Fibroblast of the conjunctiva (primary cell): ENCODE measurements at places on chromosomes 3 and 15.

- no peak for DNase-seq
Observed at GRCh38 chr15:77112838-77113504, 42.1 kb upstream of the TSPAN3 start.

DNA sequence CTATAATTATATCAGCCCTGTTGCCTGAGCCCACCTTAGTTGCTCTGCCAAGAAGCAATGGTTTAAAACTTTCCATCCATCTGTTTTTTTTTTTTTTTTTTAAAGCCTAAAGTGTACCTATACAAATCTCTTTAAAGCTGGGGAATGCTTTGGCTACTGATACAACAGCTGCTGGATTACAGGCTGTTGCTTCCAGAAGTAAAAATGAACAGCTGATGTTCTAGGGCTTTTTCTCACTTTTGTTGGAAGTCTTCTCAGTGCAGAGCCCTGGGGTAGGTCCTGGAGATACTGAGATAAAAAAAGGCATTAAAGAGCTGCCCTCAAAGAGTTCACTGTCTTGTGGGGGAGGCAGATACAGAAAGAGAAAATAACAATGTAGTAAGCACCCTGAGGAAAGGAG is 218.1 kb downstream of the NLGN1 start:
- no peak for DNase-seq

DNA sequence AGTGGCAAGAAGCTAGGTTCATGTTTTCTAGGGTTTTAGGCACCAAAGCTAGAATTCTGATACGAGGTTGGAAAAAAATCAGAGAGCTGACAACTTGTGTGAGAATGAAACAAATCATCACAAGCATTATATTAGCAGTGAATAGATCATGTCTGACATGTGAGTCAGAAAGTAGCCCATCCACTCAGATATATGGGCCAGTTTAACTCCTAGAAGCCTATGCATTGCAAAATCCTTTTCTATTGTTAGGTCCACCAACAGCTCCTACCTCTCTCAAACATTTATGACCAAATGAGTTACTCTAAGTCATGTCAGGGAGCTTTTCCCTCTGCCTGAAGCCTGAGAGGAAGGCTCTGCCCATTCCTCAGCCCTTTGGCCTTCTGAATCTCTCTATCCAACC is 44.0 kb downstream of the KBTBD12 start:
- no peak for DNase-seq

DNA sequence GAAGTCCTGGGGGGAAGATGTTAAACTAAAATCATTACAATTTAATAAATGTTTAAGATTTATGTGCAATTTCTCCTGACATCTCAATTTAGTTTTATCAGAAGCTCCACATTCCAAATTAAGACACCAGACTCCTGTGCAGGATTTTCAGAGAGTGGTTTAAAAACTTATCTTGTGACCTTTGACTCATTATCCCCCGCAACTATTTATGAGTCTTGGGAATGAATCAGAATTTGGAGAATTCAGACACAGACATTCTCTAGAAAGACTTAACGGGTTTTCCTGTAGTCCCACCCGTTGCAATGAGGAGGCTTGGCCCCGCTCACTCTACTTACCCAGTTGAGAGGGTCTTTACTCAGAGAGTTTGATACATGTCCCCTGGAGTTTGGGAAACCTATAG is 7.1 kb downstream of the OR5K2 start:
- no peak for DNase-seq

DNA sequence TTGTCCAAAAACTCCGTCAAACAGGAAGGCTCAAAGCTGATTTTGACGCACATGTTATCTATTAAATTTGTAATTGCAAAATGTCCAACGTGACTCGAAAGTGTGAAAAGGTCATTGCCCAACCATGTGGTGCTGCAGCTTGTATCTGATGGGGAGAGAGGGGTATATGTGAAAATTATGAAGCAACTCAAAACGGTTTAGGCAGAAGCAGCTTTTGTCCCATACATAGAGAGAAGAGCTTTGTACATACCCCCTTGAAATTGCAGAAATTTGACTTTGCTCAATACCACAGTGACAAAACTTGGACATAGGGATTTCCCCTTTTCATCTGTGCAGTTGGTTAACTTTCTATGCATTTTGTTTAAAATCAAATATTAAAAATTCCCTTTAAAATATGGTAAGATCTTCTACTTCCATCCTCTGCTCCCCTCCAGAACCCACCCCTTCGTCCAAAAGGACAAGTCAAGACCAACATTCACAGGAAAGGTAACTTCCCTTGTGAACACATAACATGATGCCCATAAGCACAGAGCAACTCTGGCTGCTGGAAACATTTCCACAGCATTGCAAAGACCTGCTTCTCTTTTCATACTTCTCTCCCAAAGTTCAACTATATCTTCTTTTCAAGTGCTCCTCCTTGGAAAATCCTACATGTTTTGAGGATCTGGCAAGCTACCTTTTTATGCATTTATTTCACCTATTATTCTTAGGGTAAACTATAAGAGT is 253.7 kb upstream of the THBS1 start:
- peak; percentile 29 for DNase-seq

DNA sequence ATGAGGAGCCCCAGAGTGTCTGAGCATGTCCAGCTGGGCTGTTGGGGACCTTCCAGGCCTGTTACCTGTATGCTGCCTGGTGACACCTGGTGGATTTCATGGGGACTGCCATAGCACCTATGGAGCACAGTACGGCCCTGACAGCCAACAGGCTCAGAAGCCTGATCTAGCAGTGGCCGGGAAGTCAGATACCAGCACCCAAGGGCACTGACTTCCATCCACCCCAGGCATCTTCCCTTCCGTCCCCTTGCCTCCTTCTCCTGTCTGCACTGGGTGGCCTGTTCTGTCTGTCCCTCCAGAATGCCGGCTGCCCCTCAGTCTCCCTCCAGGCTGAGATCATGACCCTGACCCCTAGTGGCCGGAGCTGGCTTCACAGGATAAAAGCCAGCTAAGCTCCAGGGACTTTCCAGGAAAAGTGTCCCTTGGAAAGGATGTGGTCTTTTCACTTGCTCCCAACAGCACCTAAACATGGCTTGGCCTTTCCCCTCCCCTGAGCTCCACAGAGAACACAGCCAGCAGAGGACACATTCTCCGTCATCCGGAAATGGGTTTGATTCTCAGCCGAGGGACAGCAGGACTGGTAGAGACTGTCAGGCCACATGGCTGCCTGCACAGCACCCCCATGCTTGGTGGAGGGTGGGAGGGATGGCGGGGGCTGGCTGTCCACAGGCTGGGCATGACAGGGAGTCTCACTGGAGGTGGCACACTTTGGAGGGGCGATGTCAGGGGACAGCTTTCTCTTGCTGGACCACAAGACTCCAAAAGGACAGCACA is 9.5 kb downstream of the RPS17 start:
- DNase-seq, result peak; percentile 27

GRCh38 chr15:70361106-70361505 is 263.4 kb upstream of the TLE3 start:
- DNase-seq, result no peak

GRCh38 chr3:4416961-4417360 is 50.1 kb downstream of the SUMF1 start:
- peak; percentile 67 for DNase-seq

DNA sequence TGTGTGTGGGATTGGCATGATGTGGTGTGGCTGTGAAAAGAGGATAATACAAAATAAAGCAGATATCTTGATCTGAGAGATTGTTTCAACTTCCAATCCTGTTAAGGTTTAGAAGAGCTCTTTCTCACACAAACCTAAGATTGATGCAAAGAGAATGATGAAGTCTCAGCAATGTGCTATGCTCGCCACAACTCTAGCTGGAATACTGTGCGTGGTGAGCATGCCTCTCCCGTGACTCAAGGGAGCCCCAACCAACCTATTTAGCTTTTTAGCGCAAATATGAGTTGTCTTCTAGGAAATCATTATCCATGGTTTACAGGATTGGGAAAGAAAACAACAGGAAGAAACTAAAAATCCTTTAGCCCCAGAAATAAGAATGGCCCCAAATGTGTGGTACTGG is 28.5 kb downstream of the BTLA start:
- no peak for DNase-seq

GRCh38 chr3:46869440-46869839 is 6.2 kb upstream of the MYL3 start:
- DNase-seq, result no peak

- DNase-seq, result no peak
Observed at GRCh38 chr15:29889542-29890329, 67.5 kb upstream of the TJP1 start.

- DNase-seq, result no peak
Observed at GRCh38 chr3:94402126-94402525, 339.3 kb downstream of the NSUN3 start.

DNA sequence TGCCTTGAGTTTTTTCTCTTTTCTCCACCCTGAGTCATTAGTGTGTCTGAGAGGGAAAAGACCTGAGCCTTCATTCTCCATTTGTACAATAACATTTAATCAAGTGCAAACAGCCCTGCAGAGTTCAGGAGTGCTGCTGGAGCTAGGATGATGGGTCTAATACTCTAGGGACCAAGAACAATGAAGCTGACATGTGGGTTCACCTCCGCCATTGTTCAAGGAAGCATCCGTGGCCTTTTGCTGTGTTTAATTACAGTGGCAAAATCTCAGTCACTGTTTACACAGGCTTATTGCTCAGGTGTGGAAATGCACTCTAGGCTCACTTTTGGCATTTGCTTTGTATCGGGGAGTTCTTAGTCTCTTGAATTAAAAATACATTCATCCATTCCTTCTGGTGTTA is 259.6 kb downstream of the LRTM1 start:
- no peak for DNase-seq

DNA sequence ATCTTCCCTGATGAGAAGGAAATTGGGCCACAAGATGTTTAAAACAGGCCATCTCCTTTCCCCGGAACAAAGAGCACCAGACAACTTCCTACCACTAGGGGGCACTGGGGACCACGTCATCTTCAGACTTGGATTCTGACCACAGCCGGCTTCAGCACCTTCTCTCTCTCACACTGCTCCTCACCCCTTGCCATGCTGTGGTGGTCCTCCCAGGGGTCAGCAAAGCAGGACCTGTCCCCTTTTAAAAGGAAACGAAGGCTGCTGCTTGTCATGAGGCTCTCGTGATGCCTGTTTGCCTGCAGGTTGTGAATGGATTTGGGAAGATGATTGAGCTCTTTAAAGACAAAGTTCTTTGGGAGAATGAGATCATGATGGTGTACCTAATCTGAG is 16.2 kb downstream of the RFT1 start:
- DNase-seq, result peak; percentile 60

GRCh38 chr3:185585518-185585858 is 607 bp upstream of the SENP2 start:
- DNase-seq, result no peak

GRCh38 chr15:63122002-63122875 is 578 bp downstream of the LACTB start:
- no peak for DNase-seq

GRCh38 chr3:50610181-50610971 is 1.2 kb downstream of the CISH start:
- no peak for DNase-seq

- DNase-seq, result peak; percentile 71
Observed at GRCh38 chr15:51227940-51228732, 110.3 kb downstream of the CYP19A1 start.

DNA sequence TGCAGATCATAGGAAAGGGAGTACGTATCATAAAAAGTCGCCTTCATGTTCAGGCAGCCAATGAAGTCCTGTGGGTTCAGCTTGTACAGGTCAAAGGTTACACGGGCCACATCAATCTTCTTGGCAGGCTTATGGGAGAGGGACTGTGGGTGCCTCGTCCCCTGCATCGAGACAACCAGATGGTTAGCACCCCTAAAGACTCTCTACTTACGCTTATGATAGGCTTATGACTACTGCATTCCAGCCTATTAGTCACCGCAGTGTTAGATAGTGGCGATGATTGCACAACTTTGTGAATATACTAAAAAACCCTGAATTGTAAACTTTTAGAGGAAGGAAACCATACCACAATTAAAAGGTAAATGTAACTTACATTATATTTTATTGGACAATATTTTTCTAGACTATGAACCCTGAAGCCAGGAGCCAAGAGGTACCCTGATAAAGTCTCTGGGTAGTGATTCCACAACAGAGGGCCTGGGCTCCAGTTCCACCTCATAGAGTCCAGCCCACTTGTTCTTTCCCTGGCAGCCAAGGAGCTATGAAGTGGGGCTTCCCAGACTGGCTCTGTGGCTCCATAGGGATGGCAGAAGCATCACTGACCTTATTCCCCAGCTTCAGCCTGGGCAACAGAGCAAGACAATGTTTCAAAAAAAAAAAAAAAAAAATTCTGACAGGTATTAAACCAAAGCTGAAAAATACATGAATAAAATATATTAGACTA is 2.5 kb upstream of the FANCD2 start:
- DNase-seq, result peak; percentile 35

DNA sequence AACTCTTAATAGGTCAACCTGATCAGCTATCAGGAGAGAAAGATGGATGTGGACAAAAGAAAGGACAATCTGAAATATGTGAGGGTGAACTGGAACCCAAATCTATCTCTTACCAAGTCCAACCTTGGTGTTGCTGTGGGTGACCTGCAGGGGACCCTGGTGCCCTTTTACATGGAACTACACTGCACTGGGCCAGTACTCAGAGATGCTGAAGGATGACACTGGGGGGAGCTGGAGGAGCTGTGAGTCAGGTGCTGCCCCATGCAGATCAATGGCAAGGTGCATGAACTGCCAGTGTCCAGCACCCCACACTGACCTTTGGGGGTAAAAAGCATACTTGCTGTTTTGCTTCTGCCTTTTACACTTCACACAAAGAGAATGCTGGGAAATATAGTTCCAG is 55.6 kb upstream of the TBC1D5 start:
- DNase-seq, result no peak

- no peak for DNase-seq
Observed at GRCh38 chr15:71951134-71951533, 140.8 kb downstream of the NR2E3 start.

DNA sequence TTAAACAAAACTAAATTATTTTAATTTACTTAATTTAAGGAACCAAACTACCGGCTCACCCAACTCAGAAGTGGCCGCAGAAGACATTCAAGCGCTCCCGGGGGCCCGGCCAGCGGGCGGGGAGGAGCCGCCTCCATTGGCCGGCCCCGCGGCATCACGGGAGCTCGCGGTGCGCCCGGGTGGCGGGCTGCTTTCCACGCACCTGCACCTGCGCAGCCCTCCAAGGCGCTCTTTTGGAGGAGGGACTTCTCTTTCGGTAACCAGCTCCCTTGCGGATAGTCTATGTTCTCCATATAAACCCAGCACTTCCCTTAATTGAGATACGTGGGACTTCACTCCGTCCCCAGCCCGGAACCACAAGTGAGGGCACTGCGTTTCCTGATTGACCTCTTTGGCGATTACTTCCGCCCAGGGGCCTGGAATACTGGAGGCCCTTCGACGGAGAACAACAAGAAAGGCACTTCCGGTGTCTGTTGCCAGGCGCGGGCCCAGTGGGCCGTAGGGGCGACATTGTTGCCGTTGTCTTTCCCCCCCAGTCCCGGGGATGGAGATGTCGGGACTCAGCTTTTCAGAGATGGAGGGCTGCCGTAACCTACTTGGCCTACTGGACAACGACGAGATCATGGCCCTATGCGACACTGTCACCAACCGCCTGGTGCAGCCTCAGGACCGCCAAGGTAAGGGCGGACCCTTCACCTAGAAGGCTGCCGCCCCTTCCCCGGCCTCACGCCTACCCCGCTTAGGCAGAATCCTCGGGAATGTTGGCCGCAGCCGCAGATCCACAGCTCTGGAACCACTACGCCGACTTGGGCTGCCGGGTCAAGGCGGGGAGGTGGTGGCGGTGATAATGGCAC is at the start of gene C3orf38:
C3orf38 (plus strand) TSS at position 451 of the 854 bp plus-strand sequence; CDS start at position 545, 94 bp downstream.
- DNase-seq, result peak; percentile 79

- DNase-seq, result no peak
Observed at GRCh38 chr15:60101416-60101815, 97.3 kb downstream of the FOXB1 start.

GRCh38 chr3:129068291-129068886 is 7.8 kb downstream of the GP9 start:
- no peak for DNase-seq
